ENCODE measurements at places on chromosomes 3 and 15.

- no peak for DNase-seq
These were observed 1121.5 kb downstream of the NAALADL2 start for GRCh38 chr3:175980486-175981090.

DNA sequence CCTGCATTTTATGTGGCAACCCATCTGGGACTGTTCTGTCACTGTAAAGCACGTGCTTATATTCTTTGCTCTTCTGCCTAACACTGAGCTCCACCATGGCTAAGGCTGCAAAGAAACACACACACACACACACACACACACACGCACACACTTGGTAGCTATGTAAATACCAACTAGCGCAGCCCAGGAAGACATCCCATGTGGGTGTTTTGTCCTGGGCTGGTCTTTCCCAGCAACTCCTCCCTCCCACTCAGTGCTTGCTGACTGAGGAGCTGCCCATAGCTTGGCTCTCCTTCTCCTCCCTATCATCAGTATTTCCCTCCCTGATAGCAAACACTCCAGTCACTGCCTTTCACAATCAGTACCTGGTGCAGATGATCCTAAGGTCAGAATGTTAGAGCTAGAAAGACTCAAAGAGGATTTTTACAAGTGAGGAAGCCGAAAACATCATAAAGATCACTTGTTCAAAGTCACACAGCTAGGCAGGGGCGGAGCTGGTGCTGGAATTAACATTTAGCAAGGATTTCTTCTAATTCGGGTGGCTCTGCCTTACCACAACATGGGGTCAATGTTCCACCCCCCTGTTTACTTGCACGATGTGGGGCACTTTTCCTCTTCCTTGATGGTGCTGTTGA, 377.1 kb upstream of the TBL1XR1 start:
- DNase-seq: no peak

GRCh38 chr3:187122261-187122660, 17.0 kb downstream of the RPL39L start:
- no peak for DNase-seq

GRCh38 chr3:50627407-50628051, 10.6 kb downstream of the MAPKAPK3 start:
- DNase-seq: no peak

DNA sequence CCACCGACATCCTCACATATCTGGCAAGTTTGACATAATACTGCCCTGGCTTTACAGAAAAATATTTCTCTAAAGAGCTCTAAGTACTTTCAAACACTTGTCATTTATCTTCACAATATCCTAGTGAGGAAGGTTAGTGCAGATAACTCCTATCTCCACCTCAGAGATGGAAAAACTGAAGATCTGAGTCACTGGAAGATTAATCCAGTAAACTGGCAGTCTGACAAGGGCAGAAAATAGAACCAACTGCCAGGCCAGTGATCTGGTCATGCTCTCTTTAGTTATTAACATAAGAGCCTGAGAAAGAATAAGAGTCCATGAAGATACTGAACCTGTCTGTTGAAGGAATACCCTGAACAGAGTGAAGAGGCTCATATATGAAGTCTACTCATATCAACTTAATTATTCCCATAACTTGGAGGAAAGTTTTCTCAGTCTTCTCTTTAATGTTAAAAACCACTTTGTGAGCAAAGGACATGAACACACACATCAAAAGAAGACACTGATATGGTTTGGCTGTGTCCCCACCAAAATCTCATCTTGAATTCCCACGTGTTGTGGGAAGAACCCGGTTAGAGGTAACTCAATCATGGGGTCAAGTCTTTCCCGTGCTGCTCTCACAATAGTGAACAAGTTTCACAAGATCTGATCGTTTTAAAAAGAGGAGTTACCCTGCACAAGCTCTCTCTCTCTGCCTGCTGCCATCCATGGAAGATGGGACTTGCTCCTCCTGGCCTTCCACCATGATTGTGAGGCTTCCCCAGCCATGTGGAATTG, 61.4 kb downstream of the GOLIM4 start:
- DNase-seq: no peak

- peak; percentile 44 for DNase-seq
These were observed 39.0 kb upstream of the CBLB start for GRCh38 chr3:105907777-105908176.

GRCh38 chr15:67835297-67836133, 4.3 kb downstream of the RNU6-1 start:
- no peak for DNase-seq

- DNase-seq: no peak
These were observed 214.0 kb downstream of the SATB1 start for GRCh38 chr3:18211116-18211515.

DNA sequence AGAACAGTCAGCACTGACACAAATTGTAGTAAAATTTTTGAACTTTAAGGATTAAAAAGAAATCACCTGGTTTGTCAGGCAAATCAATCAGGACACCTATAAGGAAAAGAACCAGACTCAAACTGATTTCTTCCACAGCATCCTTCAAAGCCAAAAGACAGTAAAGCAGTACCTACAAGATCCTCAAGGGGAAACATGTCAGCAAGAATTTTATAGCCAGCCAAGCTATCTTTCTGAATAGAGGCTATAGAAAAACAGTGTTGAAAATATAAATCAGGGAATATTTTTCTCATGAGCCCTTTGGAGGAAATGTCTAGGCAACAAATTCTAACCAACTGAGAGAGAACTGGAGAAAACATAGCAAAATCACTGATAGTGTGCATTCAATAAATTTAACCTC, 301.4 kb upstream of the UBE2E2 start:
- no peak for DNase-seq

DNA sequence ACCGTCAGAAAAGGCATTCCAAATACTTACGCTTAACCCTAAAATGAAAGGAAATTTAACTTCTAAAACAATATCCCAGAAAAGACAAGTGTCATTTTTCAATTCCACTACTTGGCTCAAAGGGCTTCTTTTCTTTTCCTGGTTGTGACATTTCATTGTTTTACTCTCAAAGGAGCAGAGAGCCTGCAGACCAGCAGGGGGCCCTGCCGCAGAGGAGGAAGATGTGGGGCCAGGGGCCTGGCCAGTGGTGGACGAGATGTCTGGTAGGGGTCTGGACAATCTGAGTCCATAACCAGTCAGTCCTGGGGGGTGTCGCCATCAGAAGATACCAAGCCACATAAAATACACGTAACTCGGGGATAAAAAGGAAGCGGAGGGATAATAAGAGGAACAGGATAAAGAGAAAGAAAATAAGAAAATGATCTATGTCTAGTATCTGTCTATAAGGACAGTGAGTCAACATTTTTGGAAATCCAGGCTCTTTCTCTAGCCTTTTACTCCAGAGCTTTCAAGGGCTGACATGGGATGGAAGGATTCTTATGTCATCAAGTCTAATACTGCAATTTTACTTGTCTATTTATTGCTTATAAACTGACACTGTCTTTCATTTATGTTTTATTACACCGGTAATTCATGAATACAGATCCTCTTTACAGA, 54.2 kb upstream of the ARHGEF3 start:
- DNase-seq: no peak

DNA sequence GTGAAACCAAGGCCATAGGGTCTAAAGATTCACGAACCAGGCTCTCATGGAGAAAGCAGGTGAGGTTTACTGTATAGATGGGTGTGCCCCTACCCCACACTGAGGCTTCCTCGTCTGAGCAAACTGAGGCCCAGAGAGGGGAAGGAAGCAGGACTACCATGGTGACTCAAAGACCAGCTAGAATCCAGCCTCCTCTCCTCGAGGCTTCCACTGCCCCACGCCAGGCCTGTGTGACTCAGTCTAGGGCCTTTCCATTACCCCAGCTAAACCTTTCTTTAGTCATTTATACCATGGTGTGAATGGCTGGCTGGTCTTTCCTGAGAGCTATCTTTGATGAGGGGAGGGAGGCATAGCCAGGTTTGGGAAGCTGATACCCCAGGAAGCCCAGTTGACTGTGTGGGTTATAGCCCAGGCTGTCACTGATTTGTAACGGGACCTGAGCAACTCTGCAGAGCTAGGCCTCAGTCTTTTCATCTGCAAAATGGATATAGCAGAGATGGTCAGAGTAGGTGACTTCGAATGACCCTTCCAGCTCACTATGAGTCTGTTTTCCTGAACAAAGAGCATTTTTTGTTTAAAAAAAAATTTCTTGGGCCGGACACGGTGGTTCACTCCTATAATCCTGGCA, 3.0 kb upstream of the RHO start:
- DNase-seq: no peak

DNA sequence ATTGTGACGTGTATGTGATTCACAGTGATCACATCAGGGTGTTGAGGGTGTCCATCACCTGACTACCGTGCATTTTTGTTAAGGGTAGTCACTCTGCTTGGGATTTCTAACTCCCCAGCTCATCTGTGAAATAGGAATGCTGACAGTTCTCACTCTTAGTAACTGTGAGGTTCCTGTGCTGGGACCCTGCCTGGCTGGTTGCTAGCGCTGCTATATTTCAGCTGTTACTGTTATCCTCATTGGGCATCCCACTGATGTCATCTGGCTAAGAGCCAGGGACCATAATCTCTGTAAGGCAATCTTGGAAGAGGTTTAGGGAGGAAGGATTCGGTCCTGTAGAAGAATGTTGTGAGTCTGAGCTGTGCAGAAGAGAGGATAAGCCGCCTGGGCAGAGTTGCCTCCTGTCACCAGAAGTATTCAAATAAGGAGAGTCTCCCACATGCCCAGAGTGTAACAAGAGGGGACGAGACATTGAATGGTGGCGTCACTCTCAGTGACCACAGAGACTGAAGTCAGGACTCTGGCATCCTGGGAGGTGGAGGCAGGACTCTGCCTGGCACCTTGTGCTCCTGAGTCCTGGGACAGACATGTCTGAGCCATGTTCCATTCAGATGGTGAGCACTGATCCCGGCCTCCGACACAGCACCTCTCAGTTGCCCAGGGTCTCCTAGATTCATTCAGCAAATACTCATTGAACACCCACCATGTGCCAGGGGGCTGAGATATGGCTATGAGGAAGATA, 52.2 kb downstream of the FBLN2 start:
- DNase-seq: no peak

- DNase-seq: no peak
These were observed 74.7 kb upstream of the SH3GL3 start for GRCh38 chr15:83372434-83372891.

DNA sequence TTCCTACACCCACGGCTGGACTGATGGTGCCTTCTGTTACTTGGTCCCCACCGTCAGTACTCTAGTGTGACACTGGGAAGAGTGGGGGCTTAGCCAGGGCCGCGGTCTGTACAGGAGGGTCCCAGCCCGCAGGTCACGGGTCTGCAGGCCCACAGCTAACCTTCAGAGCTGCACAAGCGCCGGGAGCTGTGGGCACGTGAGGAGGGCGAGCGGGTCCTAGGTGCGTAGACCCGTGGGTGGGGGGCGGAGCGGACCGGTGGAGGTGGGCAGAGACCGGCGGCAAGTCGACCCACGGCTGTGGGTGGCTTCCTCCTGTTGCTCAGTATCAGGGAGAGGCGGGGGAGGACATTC, 1.2 kb downstream of the TNFAIP8L3 start:
- no peak for DNase-seq

- DNase-seq: peak; percentile 68
These were observed 98.1 kb downstream of the ZPLD1 start for GRCh38 chr3:102532901-102533300.

DNA sequence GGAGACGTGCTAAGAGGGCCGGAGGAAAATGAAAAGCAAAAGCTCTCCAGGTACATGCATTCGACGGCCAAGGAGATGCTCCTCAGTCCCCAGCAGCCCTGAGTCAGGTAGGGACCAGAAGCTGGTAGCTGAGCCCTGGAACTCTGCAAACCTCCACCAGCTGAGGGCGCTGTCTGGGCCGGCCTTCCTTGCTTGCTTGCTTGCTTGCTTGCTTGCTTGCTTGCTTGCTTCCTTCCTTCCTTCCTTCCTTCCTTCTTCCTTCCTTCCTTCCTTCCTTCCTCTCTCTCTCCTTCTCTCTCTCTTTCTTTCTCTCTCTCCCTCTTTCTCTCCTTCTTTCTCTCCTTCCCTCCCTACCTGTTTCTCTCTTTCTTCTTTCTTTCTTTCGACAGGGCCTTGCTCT, 94.6 kb upstream of the RASGRF1 start:
- DNase-seq: no peak

DNA sequence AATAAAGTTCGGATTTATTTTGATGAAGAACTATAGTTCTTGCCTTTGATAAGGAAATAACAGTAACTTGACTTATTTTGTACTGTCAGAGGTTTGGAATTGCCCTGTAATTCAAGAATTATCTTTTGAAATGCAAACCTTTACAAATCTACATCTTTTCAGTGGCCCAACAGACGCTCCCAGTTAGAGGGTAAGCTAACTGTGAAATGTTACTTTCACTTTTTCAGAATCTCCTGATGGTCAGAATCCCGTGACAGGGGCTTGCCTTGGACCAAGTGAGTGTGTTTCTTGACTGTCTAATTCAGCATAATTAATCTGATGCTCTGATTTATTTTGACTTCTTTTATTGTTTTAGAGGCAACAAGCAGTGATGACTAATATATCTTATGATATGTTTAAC, 262.5 kb downstream of the PLOD2 start:
- DNase-seq: no peak

DNA sequence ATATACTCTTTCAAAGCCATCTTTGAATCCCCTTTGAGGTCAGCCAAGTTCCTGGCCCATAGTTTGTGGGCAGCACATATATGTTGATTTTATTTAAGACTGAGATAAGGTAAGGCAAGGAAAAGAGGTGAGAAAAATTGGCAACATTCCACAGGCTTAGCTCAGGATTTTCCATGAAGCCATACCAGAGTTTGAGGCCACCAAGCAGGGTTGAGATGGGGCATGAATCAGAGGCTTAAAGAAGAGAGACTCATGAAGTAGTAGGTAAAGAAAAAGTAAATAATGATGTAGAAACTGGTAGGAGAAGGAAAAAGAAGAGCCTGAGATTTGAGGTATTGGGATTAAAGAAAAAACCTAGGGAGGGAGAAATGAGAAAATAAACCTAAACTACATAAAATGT, 89.2 kb downstream of the MYO5A start:
- no peak for DNase-seq

DNA sequence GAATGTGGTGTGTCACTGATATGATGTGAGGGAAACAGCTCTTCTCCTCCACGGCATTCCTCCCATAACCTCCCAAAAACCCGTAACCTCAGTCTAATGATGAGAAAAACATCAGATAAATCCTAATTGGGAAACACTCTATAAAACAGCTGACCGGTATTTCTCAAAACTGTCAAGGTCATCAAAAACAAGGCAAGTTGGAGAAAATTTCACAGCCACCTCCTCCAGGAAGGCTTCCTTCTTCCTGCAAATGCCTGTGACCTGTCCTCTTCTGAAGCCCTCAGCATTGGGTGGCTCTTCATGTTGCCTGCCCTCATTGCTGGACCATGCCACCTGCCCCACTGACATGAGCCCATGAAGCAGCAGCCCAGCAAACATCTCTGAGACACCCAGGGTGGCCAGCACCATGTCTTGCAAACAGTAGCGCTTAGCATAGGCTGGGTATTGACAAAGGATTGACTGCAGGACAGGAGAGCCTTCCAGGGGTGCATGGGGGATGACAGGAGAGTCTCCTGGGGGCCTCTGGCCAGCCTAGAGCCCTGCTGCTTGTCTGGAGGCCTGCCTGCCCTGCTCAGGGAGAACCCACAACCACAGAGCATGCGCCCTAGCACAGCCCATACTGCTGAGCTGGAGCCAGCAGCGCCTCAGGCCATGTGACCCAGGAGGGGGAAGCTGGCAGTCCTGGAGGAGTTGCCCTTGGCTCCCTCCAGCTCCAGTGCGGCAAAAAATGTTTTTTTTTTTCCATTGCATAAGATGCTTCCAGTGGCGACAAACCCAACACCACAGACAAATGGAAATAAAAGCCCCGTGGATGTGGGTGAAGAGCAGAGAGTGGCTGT, 49.7 kb downstream of the XXYLT1 start:
- peak; percentile 68 for DNase-seq

- no peak for DNase-seq
These were observed 74.8 kb downstream of the STXBP5L start for GRCh38 chr3:120982608-120983320.

GRCh38 chr3:117170094-117170493, 460.5 kb downstream of the TUSC7 start:
- no peak for DNase-seq
